ENCODE measurements at places on chromosomes 6 and 20.

DNA sequence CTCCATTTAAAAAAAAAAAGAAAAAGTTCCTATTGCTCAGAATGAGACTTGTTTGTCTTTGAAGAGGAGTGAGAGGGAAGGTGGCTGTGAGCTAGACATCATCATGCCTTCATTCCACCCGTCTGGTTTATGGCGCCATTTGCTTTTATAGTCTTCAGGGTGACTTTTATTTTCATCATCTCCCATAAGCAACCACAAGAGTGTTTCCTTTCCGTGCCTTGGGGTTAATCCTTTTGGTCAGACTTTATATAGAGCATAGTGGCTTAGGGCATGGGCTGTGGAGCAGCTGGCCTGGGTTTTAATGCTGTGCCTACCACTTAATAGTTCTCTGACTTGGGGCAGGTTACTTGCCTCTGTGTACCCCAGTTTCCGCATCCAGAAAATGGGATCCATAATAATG is 77.8 kb downstream of the RREB1 start:
- no peak for DNase-seq

DNA sequence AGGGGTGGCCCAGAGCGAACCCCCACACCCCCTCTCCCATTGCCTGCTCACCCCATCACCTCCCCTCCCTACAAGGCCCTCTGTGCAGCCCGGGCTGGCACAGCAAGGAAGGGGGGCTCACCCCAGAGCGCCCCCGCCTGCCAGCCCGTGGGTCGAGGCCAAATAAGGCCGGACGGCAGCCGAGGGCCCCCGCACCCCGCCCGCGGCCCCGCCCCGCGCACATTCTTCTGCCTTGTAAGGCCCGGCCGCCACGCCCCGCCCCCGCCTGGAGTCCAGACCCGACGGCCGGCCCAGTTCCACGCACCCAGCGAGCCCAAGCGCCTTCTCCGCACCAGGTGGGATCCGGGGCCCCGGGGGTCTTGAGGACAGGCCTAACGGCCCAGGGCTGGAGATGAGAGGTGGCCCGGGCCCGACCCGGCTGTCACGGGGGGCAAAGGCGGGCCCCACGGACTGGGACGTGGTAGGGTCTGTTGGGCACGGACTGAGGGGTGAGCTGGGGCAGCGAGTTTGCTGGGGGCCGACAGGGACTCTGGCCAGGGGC is at the start of gene MYL9:
MYL9 (plus strand) TSS at position 293 of the 541 bp plus-strand sequence. CDS start 3,366 bp downstream, outside the sequence.
- DNase-seq: no peak

- DNase-seq: peak; percentile 37
Observed at GRCh38 chr20:32031007-32031958, 20.8 kb upstream of the HCK start.

DNA sequence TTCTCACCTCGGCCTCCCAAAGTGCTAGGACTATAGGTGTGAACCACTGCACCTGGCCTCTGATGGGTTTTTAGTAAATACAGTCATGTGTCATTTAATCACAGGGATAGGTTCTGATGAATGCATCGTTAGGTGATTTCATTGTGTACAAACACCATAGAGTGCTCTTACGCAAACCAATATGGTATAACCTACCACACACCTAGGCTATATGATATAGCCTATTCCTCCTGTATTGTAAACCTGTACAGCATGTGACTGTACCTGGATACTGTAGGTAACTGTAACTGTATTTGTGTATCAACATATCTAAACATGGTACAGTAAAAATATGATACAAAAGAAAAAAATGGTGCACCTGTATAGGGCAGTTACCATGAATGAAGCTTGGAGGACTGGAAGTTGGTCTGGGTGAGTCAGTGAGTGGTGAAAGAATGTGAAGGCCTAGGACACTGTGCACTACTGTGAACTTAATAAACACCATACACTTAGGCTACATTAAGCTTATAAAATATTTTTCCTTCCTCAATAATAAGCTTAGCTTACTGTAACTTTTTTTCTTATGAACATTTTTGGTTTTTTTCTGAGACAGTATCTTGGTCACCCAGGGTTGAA is 10.0 kb downstream of the BICRAL start:
- no peak for DNase-seq

GRCh38 chr6:82507112-82507511 is 143.5 kb downstream of the TPBG start:
- no peak for DNase-seq

GRCh38 chr6:38091613-38092012 is 272.1 kb downstream of the ZFAND3 start:
- no peak for DNase-seq

All from stimulated activated CD4-positive, alpha-beta T cell treated with anti-CD3 and anti-CD28 coated beads, Interleukin-1b, Interleukin-23, amount 100 ng/mL, for 48 hours (primary cell).